ENCODE measurements at places on chromosomes 6 and 20. TPM values are rescaled to one million over a fixed set of nuclear protein-coding genes. Genes with fewer than 3 reads are reported as not detected.

Gene GABRR1
- 0.12 TPM for polyA plus RNA-seq

Gene RIPPLY2
- 4.0 TPM for polyA plus RNA-seq

Gene TMC2
- not detected for polyA plus RNA-seq

Gene SLC29A1
- 73.1 TPM for polyA plus RNA-seq

Gene TGM3
- 0.08 TPM for polyA plus RNA-seq

Gene CLVS2
- 0.14 TPM for polyA plus RNA-seq

Gene ARHGAP40
- polyA plus RNA-seq, result 0.30 TPM

Gene VSX1
- not detected for polyA plus RNA-seq

Gene TOX2
- 1.3 TPM for polyA plus RNA-seq

Gene HLA-DQB1
- polyA plus RNA-seq, result 6.5 TPM

Gene BTN1A1
- polyA plus RNA-seq, result 0.13 TPM

Gene HCRTR2
- 0.15 TPM for polyA plus RNA-seq

Gene MDFI
- 2.8 TPM for polyA plus RNA-seq

Gene ADGB
- polyA plus RNA-seq, result not detected

Gene TSBP1
- not detected for polyA plus RNA-seq

Gene UBR2
- 5.3 TPM for polyA plus RNA-seq

Gene CSE1L
- polyA plus RNA-seq, result 147 TPM

Gene PRICKLE4
- polyA plus RNA-seq, result 0.48 TPM

Gene NFATC2
- 0.31 TPM for polyA plus RNA-seq

Gene MEI4
- polyA plus RNA-seq, result 0.23 TPM

Gene SRMS
- polyA plus RNA-seq, result not detected

Gene CDSN
- polyA plus RNA-seq, result not detected

Gene SAMD5
- polyA plus RNA-seq, result 0.09 TPM

Gene RANBP9
- polyA plus RNA-seq, result 11.9 TPM

Gene PRRT1
- 2.7 TPM for polyA plus RNA-seq

Gene NKAIN4
- polyA plus RNA-seq, result 9.5 TPM

Gene GCNT2
- polyA plus RNA-seq, result 27.2 TPM

Gene WFDC5
- not detected for polyA plus RNA-seq

Gene FAM162B
- polyA plus RNA-seq, result 9.3 TPM

Gene RIN2
- polyA plus RNA-seq, result 0.35 TPM

Gene ADGRF4
- polyA plus RNA-seq, result not detected

Gene ADTRP
- polyA plus RNA-seq, result not detected
